ENCODE measurements at places on chromosomes 4 and X. TPM values are rescaled to one million over a fixed set of nuclear protein-coding genes. Genes with fewer than 3 reads are reported as not detected.
A peak's percentile ranks its signal among the peaks of the same experiment; 100 is the strongest.

DNA sequence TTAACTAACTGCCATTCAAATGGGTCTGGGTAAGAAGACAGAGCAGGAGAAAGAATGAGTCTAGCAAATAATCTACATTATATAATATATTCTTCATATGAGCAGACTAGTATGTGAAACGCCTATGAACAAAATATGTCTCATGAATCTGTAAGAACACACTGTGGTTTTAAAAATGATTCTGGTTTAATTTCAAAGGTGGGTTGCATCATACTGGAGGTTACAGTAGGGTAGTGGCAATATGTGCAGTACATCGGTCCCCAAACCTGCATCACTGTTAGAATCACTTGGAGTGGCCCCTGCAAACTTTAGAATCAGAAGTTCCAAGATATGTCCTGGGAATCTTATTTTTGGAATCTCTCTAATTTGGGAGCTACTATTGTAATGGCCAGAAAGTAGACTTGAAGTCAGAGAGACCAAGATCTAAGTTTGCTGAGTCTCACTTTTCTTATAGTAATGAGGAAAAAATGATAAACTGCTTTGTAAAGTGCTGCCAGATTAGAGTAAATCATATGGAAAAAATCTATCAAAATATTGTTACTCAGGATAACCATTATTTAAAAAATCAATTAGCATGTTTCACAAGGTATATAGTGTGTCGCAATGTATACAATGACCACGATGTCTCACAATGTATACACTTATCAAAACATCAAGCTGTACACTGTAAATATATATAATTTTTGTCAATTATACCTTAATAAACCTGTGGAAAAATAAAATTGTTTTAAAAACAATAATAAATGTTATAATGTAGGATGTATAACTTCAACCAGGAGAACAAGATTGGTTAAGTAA lies 37.9 kb upstream of the ARSJ start:
- H3K36me3 ChIP-seq: no peaks in the 10 kb centered on the region
- H3K27ac ChIP-seq: no peak overlapping the region
- no peaks in the 10 kb centered on the region for H3K27me3 ChIP-seq
- no peaks in the 10 kb centered on the region for H3K4me1 ChIP-seq

DNA sequence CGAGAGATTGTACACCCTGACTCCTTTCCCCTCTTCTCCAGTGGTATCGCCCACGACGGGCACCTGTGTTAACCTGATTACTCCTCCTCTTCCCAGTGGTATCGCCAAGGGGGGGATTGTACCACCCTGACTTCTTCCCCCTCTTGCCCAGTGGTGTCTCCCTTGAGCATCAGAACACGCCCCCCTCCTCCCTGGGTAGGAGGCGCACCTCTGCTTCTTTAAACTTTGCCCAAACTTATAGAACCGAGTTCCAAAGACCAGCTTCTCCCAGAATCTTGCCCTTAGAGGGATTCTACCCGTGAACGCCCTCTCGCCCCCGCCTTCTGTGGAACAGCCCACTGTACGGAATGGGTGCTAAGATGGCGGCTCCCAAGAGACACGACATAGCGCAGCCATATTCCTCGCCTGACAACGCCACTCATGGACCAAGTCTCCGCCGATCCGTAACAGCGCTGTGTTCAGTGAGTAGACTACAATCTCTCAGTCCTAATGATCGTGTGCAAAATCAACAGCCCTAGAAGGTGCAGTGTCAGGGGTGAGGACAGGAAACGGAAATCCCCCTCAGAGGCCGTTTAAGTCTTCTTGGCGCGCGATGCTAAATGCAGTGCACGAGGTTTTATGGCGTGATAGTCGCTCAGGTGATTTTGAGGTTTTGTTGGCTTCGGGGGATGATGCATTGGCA lies 4.2 kb upstream of the ZNF157 start:
- H3K36me3 ChIP-seq: no peaks in the 10 kb centered on the region
- peak overlapping the region; percentile 71 for H3K4me3 ChIP-seq
- DNase-seq: peak; percentile 89
- H3K27ac ChIP-seq: peak overlapping the region; percentile 81
- peaks cover 20% of the 10 kb centered on the region for H3K4me1 ChIP-seq

DNA sequence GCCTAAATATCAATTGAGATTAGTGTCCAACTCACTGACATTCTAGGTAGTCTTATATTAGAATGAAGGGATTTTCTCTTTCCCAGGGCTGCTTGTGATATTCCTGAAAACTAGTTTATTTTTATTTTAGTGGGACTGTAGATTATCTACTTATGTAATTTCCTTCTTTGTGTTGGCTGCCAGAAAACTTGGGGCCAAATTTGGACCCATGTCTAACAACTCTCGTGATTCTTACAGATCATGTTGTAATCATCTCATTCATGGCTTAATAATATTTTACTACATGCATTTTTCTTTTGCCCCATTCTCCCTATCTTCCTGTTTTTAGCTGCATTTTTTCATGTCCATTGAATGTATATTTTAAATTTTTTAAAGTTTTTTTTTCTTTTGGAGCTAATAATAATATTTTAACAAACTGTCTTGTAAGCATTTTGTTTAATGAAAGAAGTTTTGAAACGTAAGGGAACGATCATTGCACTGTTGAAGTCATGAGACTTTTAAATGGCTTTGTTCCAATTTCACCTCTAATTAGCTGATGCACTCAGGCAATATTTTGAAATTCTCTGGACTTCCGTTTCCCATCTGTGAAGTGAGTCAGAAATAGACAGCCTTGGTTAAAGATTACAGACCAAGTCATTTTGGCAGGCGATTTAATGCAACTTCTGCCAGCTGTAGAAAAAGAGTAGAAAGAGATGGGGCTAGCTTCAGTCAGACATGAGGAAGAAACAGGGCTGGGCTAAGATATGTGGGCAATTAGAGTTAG lies 14.3 kb upstream of the TDO2 start:
- no peak overlapping the region for H3K4me3 ChIP-seq
- no peaks in the 10 kb centered on the region for H3K36me3 ChIP-seq
- H3K27me3 ChIP-seq: no peaks in the 10 kb centered on the region
- no peaks in the 10 kb centered on the region for H3K4me1 ChIP-seq

GRCh38 chrX:32026772-32027171 lies 954.9 kb upstream of the FTHL17 start:
- no peaks in the 10 kb centered on the region for H3K36me3 ChIP-seq
- no peaks in the 10 kb centered on the region for H3K4me1 ChIP-seq

GRCh38 chr4:1208266-1208961 lies 36.0 kb upstream of the SPON2 start:
- peaks cover 55% of the 10 kb centered on the region for H3K4me1 ChIP-seq
- no peak for DNase-seq
- H3K27me3 ChIP-seq: no peaks in the 10 kb centered on the region
- no peak overlapping the region for H3K27ac ChIP-seq
- H3K36me3 ChIP-seq: peaks cover 39% of the 10 kb centered on the region

GRCh38 chr4:71240094-71240493 lies 98.7 kb upstream of the SLC4A4 start:
- no peak for DNase-seq
- H3K27ac ChIP-seq: no peak overlapping the region
- H3K27me3 ChIP-seq: no peaks in the 10 kb centered on the region
- no peaks in the 10 kb centered on the region for H3K4me1 ChIP-seq
- no peaks in the 10 kb centered on the region for H3K36me3 ChIP-seq

- no peak for DNase-seq
- no peak overlapping the region for H3K27ac ChIP-seq
- H3K27me3 ChIP-seq: peaks cover 6% of the 10 kb centered on the region
- H3K4me1 ChIP-seq: peaks cover 6% of the 10 kb centered on the region
Measured at GRCh38 chr4:24979554-24979953, 51.2 kb downstream of the LGI2 start.

- peak overlapping the region; percentile 99 for H3K27ac ChIP-seq
- no peaks in the 10 kb centered on the region for H3K27me3 ChIP-seq
- H3K36me3 ChIP-seq: no peaks in the 10 kb centered on the region
Measured at GRCh38 chrX:1453395-1453783, 680 bp upstream of the ASMTL start.

GRCh38 chr4:8202108-8203051 lies 3.3 kb downstream of the SH3TC1 start:
- peaks cover 75% of the 10 kb centered on the region for H3K4me1 ChIP-seq
- no peaks in the 10 kb centered on the region for H3K36me3 ChIP-seq
- no peak for DNase-seq

GRCh38 chr4:10108818-10109783 lies 7.5 kb downstream of the WDR1 start:
- peak; percentile 67 for DNase-seq
- H3K4me3 ChIP-seq: no peak overlapping the region
- H3K36me3 ChIP-seq: peaks cover 66% of the 10 kb centered on the region
- H3K27ac ChIP-seq: peak overlapping the region; percentile 30

Gene TTC29
- total RNA-seq: not detected

Gene SHROOM3
- 0.63 TPM for total RNA-seq
